ENCODE measurements at places on chromosomes 4 and X.
A peak's percentile ranks its signal among the peaks of the same experiment; 100 is the strongest.

- no peak for DNase-seq
Observed at GRCh38 chrX:103002576-103002975, 61.4 kb downstream of the BEX1 start.

- no peak for DNase-seq
Observed at GRCh38 chr4:181578911-181579310, 664.3 kb upstream of the TENM3 start.

GRCh38 chrX:18955676-18956075 lies 28.2 kb downstream of the PHKA2 start:
- no peak for DNase-seq

GRCh38 chr4:1187182-1187581 lies 14.8 kb upstream of the SPON2 start:
- peak; percentile 70 for DNase-seq

GRCh38 chr4:61866378-61867030 lies 666.4 kb downstream of the ADGRL3 start:
- DNase-seq, result no peak

DNA sequence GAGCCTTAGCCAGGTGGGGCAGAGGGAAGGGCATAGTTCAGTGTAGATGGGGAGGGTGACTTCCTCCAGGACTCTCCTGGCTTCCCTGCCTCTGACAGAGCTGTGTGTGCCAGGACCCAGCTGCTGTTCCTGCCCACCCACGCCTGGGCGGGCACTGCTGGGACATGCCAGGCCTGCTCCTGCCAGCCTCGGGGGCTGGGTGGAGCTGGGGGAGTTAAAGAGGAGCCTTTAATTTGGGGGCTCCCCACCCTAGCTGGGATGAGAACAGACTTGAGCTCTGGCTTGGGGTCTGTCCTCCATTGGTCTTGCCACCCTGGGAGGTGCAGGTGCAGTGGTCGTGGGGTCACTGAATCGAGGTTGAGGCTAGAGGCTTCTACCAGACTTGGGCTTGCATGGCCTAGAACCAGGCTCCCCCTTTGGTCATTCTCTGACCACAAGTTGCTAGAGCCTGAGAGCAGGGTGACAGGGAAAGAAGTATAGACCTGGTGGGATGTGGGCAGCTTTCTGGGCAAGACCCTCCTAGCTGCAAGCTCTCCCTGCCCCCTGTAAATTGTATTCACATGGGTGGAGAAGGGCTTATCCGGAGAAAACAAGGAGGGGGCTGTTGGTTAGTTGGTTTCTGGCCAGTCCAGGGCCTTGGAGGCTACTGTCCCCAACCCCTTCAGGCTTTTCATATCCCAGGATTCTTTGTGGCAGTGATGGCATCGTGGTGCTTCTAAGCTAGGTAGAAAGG lies 5.7 kb downstream of the EFNB1 start:
- DNase-seq, result no peak

- no peak for DNase-seq
Observed at GRCh38 chrX:64230123-64230970, at the start of gene ASB12. TSS of gene ASB12 (minus strand) at chrX:64230607. CDS start at chrX:64225650, 4,957 bp downstream.

DNA sequence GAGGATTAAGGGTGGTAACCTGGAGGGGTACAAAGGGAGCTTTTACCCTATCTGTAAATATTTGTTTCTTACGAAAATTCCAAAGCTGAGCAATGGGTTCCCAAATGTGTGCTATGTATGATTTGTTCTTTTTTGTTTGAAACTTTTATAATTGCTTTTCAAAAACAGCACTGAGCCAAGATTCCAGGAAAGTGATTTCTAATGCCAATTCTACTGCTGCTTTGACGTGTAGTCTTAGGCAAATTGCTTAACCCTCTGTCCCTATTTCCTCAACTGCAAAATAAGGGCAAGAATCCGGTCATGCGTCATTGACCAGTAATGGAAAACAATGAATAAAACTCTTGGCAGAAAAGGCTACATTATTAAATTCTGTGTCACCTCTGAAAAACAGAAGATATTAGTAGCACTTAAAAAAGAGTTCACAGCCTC lies 454.7 kb downstream of the IL15 start:
- no peak for DNase-seq

GRCh38 chrX:12419591-12419990 lies 281.3 kb downstream of the FRMPD4 start:
- DNase-seq, result no peak

DNA sequence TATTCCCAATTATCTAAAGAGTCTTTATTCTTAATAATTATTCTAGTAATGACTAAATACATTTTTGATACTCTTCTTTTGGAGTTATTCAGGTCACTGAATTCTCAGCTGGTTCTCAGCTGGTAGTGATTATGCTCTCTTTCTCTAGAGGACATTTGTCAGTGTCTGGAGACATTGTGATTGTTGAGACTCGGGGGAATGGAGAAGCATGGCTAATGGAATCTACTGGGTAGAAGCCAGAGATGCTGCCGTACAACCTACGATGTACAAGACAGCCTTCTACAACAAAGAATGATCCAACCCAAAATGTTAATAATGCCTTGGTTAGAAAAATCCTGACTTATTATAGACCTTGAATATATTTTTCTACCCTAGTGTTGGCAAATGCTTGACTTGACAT lies 149.2 kb upstream of the ANKRD50 start:
- no peak for DNase-seq

Data from CD8-positive, alpha-beta T cell (primary cell).